COR-L47 (cell line): ENCODE measurements at places on chromosomes 7 and 10.

DNA sequence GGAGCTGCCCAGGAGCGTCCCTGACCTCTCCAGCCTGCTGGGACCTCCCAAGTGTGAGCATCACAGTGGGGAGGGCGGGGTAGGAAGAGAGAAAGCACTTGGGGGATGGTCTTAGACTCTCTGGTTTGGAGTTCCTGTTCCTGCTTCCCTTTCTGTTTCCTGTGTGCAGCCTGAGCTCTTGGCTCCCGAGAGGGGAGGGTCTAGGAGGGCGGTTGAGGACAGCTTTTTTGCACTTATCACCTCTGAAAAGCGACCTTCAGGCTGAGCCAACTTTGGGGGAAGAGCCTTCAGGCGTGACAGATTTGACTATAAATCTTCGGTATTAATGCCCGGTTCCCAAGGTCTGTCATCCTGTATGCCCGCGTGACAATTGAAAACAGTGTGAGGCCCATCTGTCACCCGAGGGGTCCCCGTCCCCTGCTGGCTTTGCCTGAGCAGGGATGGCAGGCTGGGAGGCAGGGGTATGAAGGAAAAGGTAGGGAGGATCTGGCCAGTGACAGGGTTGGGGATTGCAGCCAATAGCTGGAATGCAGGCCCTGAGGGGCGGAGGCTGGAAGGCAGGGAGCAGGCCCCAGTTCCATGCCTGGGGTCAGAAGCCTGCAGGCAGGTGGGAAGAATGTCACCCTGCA is 78.6 kb downstream of the CDH23 start:
- DNase-seq, result no peak

- no peak for DNase-seq
Measured at GRCh38 chr7:68088879-68089278, 1092.2 kb downstream of the TYW1 start.

DNA sequence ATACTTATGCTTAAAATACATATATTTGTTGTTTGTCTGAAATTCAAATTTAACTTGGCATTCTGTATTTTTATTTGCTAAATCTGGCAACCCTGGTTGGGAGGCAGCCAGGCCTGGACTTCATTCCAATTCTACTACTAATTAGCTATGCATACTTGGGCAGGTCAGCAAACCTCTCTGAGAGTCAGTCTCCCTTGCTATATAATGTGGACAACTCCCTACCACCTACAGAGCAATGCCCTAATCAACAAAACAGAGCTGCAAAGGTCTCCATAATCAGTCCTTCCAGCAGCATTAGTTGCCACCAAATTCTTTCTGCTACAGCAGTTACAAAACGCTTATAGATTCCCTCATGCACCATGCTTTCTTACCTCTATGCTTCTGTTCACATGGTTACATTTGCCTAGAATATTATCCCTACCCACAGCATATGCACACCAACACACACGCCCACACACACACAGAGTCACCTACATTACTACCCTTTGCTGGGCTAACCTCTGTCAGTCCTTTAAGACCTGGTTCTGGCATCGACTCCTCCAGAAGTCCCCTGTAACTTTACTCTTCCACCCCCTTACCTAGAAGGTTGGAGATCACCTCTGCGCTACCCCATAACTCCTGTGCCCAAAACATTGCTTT is 188.7 kb downstream of the FGFR2 start:
- DNase-seq, result no peak

GRCh38 chr10:128040096-128040495 is 86.1 kb downstream of the MKI67 start:
- no peak for DNase-seq

GRCh38 chr10:18463673-18464211 is 187.6 kb downstream of the NSUN6 start:
- DNase-seq, result no peak

DNA sequence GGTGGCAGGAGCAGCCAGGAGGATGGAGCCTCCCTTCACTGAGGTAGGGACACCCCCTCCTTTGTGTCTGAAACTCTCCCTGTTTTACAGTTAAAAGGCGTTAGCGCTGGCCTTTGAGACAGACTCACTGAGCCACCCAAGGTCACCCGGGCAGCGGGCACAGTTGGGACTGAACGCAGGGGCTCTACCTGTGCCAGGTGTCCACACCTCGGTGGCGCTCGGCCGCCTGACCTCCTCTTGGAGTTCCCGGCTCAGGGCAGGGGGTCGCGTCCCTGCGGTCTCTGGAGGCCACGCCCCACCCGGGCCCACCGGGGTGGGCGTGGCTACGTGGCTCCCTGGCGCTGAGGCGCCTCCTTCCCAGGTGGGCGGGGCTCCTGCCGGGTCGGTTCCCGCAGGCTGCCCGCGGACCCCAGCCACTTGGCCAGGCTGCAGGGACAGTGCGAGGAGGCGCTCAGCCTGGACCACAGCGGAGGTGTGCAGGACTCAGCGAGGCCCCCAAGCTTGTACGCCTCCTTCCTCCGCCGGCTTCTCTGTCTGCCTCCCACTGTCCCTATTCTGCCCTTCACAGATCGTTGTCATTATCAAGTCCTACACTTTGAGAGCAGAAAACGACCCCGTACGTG is 39.9 kb upstream of the LEP start:
- DNase-seq, result no peak

- DNase-seq, result no peak
Measured at GRCh38 chr10:6300106-6300783, 97.5 kb downstream of the PFKFB3 start.

DNA sequence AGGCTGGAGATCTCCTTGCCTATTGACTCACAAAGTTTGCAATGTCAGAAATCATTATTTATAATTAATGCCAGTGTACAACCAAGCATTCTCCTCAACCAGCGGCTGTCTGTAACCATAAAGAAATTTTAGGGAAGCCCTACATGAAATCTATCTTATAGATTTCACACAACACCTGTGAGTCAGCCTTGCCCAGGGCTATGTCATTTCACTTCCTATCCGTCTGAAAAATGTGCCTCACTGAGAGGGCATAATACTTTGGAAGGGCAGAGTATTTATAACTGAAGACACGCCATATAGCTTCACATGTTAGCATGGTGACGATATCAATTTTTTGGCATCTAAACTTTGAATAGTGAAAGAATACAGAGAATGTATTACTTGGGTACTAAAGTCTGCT is 296.6 kb upstream of the ETV1 start:
- no peak for DNase-seq

GRCh38 chr7:35035511-35035961 is 1.7 kb downstream of the DPY19L1 start:
- DNase-seq, result peak; percentile 35

- DNase-seq, result no peak
Measured at GRCh38 chr10:97683556-97684367, 3.3 kb downstream of the AVPI1 start.

DNA sequence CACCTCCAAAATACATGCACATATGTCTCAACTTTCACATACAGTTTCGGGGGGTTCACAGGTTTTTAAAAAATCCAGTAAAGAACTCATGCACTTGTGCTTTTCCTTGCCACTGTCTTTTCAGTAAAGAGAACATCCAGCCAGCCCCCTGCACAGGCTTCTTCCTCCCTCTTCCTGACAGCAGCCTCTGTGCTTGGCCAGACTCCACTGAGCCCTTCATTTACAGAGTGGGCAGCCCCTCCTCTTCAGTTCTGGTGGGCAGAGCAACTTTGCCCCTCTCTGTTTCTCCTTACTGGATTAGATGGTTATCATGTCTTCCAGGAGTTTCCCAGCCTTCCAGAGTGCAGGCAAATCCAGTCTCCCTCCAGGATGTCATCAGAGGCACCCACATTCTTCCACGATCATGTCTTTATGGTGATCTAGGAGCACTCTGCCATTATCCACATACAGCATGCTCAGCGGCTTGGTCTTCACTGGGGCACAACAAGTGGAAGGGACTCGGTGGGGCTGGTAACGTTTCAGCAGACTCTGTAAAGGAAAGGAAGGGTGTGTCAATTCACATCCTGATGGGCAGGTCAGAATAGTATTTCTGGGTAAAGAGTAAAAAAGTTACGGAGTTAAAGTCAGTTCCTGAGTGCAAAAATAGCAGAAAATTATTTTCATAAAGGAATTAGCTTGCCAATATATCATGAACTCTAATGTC is 8.8 kb downstream of the NODAL start:
- DNase-seq, result no peak

DNA sequence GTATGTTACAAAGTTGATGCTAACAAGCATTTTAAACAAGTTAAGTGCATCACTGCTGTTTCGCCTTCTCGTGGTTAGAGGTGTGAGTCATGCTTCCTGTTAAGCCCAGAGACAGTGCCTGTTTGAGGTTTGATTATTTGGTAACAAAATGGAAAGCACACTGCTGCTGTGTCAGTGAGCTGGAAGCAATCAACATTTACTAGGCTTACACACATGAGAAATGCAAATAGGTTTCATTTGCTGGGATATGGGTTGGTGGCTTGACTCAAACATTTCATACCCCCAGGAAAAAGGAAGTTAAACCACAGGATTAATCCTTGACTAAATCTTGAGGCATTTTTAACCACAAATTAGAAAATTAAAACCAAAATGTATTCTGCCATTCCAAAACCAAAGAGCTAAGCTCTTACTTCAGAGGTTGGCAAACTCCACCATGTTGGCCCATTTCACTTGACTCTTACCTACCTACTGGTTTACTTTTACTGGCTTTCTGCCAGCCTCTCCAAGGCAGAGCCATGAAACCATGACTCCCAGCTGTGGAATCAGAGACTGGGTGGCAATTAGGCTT is 139.2 kb downstream of the ETV1 start:
- peak; percentile 42 for DNase-seq

- DNase-seq, result no peak
Measured at GRCh38 chr10:69729326-69730048, 72.2 kb upstream of the COL13A1 start.

DNA sequence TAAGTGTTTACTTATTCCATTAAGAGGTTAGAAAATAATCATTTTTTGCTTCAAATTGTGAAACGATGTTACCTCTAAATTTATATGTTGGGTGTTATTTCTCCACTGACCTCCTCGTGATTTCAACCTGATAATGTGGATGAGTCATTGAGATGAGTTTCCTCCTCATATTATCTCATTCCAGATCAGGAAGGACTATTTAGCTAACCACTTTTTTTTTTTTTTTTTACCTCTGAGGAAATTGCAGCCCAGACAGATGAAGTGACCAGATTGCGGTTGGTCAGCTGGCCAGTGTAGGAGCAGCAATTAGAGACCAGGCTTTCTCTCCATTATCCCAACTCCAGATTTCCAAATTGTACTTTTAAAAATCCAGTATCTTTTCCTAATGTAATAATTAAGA is 248.7 kb downstream of the FZD1 start:
- DNase-seq, result no peak

DNA sequence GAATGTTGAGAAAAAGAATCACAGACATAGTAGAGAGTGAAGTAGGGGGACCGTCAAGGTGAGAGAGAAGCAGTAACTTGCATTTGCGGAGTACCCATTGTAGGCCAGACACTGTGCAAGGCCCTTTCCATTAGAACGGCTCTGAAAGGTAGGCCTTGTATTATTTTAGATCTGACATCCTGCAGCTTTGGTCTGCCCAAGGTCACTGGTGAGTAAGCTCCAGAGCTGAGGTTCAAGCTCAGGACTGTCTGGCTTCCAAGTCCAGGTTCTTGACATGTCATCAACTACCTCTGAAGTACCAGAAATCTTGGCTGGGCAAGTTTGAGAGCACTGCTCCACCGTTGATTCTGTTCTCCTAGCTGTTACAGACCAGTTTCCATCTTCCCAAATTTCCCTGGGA is 13.2 kb upstream of the EVX1 start:
- no peak for DNase-seq

DNA sequence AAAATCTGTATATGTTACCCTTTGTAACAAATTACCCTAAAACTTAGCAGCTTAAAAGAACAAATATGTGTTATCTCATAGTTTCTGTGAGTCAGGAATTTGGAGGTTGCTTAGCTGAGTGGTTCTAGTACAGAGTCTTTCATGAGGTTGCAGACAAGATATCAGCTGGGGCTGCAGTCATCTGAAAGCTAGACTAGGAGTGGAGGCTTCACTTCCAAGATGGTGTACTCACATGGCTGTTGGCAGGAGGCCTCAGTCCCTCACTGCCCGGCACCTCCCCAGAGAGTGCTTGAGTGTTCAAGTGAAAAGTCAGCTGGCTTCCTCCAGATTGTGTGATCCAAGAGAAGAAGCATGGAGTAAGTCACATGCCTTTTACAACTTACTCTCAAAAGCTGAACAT is 16.9 kb upstream of the GGCT start:
- DNase-seq, result no peak

GRCh38 chr7:87420173-87420572 is 55.3 kb downstream of the ABCB4 start:
- no peak for DNase-seq

DNA sequence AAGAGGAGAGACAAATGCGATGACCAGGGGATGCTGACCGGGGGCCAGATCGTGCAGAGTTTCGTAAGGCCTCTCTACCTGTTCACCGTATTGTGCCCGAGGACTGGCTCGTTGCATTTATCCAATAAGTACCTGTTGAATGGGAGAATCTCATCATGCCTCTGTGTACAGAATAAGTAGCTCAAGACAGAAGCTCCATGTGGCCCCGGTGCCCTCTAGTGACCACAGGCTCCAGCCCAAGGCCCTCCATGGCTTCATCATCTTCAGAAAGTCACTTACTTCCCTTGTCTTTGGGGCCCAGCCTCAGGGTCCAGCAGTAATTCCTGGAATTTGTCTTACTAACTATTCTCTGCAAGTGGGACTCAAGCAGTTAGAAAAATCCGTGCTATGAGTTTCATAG is 151.0 kb downstream of the CHN2 start:
- DNase-seq, result peak; percentile 45

GRCh38 chr7:73869011-73869798 is 8.2 kb downstream of the TMEM270 start:
- DNase-seq, result no peak

DNA sequence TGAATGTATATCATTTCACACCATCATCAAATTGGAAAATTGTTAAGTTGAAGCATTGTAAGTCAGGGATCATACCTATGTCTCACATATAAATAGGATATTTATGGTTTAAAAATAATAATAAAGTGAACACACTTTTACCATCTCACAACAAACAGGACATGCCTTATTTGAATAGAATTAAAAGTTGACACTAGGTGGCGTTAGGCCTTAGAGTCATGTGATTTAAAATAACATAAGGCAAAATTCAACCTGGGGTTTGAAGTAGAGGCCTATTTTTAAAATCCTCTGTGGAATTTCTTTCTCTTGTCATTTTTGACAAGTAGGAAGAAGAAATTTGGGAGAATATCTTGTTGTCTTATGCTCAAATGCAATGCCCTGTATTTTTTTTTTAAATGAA is 184.7 kb upstream of the PCDH15 start:
- DNase-seq, result peak; percentile 6

GRCh38 chr7:16465469-16466361 is at the start of gene SOSTDC1:
Gene SOSTDC1, minus strand, starts transcription at chr7:16465738. Its CDS starts 70 bp downstream, at chr7:16465668.
- DNase-seq, result no peak
